Hair follicle dermal papilla cell (primary cell): ENCODE measurements at places on chromosomes 4 and X. TPM values are rescaled to one million over a fixed set of nuclear protein-coding genes. Genes with fewer than 3 reads are reported as not detected.

DSPP gene
- total RNA-seq: not detected in 2 replicates

TLR10 gene
- not detected in 2 replicates for total RNA-seq

UPF3B gene
- 0.61 and 0.97 TPM in 2 replicates for total RNA-seq

PAGE5 gene
- not detected in 2 replicates for total RNA-seq

EPGN gene
- 0.49 TPM in 1 of 2 replicates, not detected in the other for total RNA-seq

RASSF6 gene
- under 0.01 and 0.16 TPM in 2 replicates for total RNA-seq

ELK1 gene
- 33.8 and 35.0 TPM in 2 replicates for total RNA-seq

CLNK gene
- total RNA-seq: not detected in 2 replicates

BST1 gene
- total RNA-seq: 10.2 and 11.8 TPM in 2 replicates

GAGE1 gene
- total RNA-seq: not detected in 2 replicates

SSX4 gene
- total RNA-seq: not detected in 2 replicates

RNF212 gene
- total RNA-seq: 1.6 and 3.4 TPM in 2 replicates

SERTM2 gene
- not detected in 2 replicates for total RNA-seq

SPANXC gene
- total RNA-seq: not detected in 2 replicates

STARD8 gene
- 5.0 and 8.0 TPM in 2 replicates for total RNA-seq

SEPTIN11 gene
- total RNA-seq: 963 and 976 TPM in 2 replicates

TCEAL2 gene
- 0.65 and 0.73 TPM in 2 replicates for total RNA-seq

SHROOM2 gene
- 1.3 and 1.5 TPM in 2 replicates for total RNA-seq

NWD2 gene
- total RNA-seq: not detected in 2 replicates

AKAP14 gene
- not detected in 2 replicates for total RNA-seq

UCP1 gene
- total RNA-seq: not detected in 2 replicates

H2BW2 gene
- not detected in 2 replicates for total RNA-seq

PABPC4L gene
- total RNA-seq: 5.5 and 7.8 TPM in 2 replicates

SLC26A1 gene
- 0.16 and 0.36 TPM in 2 replicates for total RNA-seq

FHIP1A gene
- 0.85 and 1.6 TPM in 2 replicates for total RNA-seq

NAT8L gene
- total RNA-seq: under 0.01 and 0.12 TPM in 2 replicates

FABP2 gene
- total RNA-seq: not detected in 2 replicates

ZCCHC18 gene
- 0.12 and 0.16 TPM in 2 replicates for total RNA-seq

TKTL1 gene
- total RNA-seq: not detected in 2 replicates

GRIA3 gene
- 59.6 and 69.1 TPM in 2 replicates for total RNA-seq

XIAP gene
- 26.1 and 30.2 TPM in 2 replicates for total RNA-seq

MAGEC3 gene
- total RNA-seq: not detected in 2 replicates

SYP gene
- total RNA-seq: 0.49 and 0.73 TPM in 2 replicates

MCTS1 gene
- total RNA-seq: 22.1 and 29.4 TPM in 2 replicates

TEC gene
- total RNA-seq: 1.6 and 2.4 TPM in 2 replicates

IRS4 gene
- total RNA-seq: not detected in 2 replicates

TNMD gene
- 3.4 and 4.7 TPM in 2 replicates for total RNA-seq

TLL1 gene
- 0.97 and 1.5 TPM in 2 replicates for total RNA-seq

PWWP3B gene
- under 0.01 TPM in 1 of 2 replicates, not detected in the other for total RNA-seq

PNMA6F gene
- not detected in 2 replicates for total RNA-seq

TRIM61 gene
- total RNA-seq: 3.4 and 3.9 TPM in 2 replicates

KIAA1210 gene
- total RNA-seq: 0.12 and 0.16 TPM in 2 replicates

ESX1 gene
- not detected in 2 replicates for total RNA-seq
